Activated CD4-positive, alpha-beta memory T cell treated with anti-CD3 and anti-CD28 coated beads for 36 hours (primary cell): ENCODE measurements at places on chromosomes 16 and 17.

DNA sequence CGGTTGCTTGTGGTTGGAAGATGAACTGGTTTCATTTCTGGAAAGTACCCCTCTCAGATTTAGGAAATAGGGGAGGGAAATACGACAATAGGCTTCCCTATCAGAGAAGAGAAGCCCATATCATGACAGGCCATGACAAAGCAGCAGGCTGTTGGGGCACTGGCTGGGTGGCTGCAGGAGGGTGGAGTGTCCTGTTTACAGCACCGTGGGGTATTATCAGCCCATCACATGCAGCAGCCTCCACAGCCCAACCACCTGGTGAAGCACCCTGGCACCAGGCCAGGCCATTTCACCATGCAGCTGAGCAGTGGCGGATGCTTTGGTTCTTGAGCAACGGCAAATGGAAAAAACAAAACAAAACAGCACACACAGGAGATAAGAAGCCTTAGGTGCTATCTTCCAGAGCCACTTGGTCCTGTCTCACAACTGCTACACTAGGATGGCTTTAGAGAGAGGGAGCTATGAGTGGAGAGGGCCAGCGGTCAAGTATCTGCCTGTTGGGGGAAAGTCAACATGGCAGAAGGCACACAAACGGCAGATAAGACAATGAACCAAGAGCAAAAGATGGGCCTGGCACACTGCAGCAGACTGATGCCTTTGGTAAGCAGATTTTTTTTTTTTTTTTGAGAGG, 24.2 kb downstream of the FAM117A start:
- DNase-seq, result peak; percentile 92

GRCh38 chr16:69932228-69932627, 18.9 kb upstream of the CLEC18A start:
- DNase-seq, result no peak

GRCh38 chr17:14712611-14713021, 411.7 kb downstream of the HS3ST3B1 start:
- DNase-seq, result no peak

DNA sequence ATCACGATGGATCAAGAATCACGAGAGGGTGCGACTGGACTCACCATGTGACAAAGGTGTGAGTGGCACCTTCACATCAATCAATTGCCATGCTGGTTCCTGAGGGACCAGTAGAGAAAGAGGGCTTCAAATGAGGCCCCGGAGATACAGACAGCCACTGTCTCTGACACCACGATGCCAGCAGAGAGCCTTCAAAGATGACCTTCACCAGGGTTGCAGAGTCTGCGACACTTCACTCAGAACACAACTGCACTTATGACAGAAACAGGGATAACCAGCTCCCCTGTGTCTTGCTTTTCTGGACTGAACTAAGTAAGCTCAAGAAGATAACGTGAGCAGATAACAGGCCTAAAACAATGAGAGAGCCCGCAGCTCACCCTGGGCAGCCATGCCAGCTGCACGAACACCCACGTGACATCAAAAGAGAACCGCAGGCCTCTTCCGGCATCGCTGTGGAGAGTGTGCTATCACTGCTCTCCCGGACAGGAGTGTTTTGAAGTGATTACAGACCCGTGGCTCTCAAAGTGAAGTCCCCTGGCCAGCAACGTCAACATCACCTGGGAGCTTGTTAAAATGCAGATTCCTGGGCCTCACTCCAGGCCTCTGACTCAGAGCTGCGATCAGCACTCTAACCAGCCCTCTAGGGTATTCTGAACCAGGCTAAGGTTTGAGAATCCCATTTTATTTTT, 36.4 kb downstream of the KLHDC4 start:
- DNase-seq, result no peak

DNA sequence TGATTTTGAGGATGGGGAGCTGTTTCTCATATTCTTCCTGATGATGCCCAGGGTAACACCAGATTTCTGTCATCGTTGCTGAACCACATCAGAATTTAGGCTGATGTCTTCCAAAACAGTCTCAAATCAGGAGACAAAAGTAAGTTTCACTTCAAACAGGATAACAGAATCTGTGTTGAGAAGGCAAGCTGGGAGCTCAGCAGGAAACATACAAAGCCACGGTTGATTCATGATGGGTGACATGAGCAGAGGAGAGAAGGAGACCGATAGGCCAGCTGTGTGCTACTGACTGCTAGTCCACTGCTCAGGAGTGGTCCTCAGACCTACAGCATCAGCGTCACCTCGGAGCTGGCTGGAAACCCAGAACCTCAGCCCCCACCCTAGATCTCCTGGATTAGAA, 62.9 kb upstream of the RCVRN start:
- no peak for DNase-seq

GRCh38 chr16:67165121-67166078, 855 bp downstream of the HSF4 start:
- DNase-seq, result no peak

DNA sequence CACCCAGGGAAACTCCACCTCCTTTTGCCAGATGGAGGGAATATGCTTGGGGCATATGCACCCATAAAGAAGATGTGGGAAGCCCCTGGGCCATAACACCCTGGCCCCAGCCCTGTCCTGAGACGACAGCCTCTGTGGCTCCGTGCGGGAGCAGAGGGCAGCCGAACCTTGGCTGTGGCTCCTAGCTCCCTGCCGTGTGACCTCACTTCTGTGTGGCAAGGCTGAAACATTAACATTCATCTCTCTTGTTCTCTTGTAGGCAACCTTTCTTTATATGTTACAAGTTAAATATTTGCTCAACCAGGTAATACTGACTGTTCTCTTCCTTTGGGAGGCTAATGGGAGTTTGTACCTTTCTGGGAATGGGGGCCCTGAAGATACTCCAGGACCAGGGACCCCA, 17.5 kb downstream of the SLC47A1 start:
- no peak for DNase-seq

DNA sequence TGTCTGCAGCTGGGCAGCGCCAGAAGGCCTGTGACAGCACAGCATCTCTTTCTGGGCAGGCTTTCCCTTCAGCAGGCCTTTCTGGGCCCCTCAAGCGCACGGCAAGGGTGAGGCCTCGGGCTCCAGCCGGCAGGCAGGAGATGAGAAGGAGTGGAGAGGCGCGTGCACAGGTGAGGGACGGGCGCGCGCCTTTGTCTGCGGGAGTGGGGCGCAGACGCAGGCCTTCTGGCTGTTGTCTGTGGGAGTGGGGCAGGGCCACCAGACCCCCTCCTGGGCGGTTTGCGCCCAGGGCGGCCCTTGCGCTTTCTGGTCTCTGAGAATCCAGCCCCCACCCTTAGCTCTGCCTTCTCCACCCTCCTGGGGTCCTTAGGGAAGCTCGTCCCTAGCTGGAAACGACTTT, 6.5 kb downstream of the ZNF205 start:
- DNase-seq, result no peak

DNA sequence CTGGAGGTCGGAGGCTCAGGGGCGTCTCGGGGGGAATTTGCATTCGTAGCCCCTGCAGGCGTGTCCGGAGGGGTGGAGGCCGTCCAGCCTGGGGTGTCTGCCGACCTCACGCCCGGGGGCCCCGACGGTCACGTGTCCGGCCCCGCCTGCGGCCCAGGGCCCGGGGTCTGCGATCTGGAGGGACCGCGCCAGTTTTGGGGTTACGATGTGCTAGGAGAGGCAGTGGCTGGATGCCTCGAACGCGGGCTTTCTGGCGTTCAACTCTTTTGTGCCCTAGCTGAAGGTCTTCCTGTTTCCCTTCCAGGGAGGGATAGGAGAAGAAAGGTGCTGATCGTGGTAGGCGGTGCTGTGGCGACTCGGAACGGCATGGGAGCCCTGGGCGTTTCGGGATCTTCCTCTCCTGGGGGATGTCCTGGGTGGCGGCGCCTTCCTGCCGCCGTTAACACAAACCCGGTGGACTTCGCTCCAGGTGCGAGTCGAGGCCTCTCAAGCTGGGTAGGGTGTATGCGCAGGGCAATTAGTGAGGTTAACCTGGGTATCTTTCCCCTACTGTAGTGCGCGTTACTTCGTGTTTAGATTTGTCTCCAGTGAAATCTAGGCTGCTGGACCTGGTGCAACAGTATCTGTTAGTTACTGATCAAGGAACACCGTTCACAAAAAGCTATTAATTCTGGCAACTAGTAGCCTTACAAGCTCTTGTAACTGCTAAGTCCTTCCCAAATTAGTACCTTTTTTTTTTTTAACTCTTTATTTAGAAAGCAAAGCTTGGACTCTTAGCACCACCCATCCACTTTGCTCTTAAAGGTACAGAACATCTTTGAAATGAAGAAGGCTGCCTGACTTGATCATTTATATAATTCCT, 1.3 kb downstream of the AKAP1 start:
- DNase-seq, result peak; percentile 38

GRCh38 chr17:8960325-8961140, 5.0 kb downstream of the PIK3R5 start:
- no peak for DNase-seq

DNA sequence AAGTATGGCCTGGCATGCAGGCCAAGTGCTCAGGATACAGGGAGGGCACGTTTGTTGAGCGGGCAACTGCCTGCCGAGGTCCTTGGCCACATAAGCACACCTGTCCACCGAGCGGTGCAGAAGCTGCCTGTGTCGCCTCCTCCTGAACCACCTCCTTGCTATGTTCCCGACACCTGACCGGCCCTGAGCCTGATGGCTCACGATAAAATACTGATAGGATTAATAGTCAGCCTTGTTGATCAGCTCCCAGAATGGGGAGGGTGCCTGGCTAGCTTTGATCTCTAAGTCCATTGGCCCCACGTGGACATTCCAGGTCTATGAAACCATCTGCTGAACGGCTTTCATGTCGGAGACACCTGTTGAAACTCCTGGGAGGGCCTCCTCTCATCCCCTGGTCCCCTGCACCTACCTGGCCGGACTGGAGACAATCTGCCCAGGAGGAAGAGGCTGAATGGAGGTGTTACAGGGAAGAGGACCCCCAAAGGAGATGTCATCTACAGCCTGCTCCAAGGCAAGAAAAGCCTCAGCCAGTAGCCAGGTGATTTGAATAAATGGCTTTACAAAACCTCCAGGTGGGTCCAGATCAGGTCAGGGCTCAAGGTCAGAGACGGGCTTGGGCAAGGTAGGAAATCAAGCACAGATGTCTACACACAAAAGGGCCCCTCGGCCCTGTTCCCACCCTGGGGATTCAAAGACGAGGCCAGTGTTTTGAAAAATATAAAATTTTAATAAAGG, 33.4 kb downstream of the AXIN2 start:
- DNase-seq, result no peak

DNA sequence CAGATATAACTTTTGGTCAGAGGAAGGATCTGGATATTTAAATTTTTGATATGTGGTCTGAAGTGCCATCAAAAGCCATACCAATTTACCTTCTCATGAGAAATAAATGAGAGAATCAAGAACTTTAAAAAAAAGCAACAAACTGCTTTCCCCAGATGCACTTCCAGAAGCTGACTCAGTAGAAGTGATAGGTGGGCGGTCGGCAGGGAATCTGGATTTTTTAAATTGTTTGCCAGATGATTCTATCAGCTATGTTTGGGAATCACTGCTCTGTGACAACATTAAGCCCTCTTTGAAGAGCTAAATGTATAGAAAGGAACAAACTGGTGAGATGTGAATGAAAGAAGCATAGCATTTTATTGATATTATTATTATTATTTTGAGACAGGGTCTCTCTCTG, 19.2 kb downstream of the CDH3 start:
- DNase-seq, result no peak

GRCh38 chr16:27550582-27550920, 607 bp downstream of the KATNIP start:
- DNase-seq, result no peak

GRCh38 chr17:2303204-2304188, at the start of the genes SMG6 and SRR:
SMG6 (minus strand) TSS chr17:2303785; CDS start chr17:2303720, 65 bp downstream.
SRR (plus strand) TSS chr17:2303950; CDS start chr17:2315561, 11,611 bp downstream.
- peak; percentile 96 for DNase-seq

GRCh38 chr16:70725024-70725911, 39.4 kb upstream of the MTSS2 start:
- no peak for DNase-seq

GRCh38 chr17:74749279-74750038, 1.0 kb downstream of the NHERF1 start:
- peak; percentile 76 for DNase-seq

GRCh38 chr16:49527611-49528010, 154.0 kb downstream of the C16orf78 start:
- no peak for DNase-seq

DNA sequence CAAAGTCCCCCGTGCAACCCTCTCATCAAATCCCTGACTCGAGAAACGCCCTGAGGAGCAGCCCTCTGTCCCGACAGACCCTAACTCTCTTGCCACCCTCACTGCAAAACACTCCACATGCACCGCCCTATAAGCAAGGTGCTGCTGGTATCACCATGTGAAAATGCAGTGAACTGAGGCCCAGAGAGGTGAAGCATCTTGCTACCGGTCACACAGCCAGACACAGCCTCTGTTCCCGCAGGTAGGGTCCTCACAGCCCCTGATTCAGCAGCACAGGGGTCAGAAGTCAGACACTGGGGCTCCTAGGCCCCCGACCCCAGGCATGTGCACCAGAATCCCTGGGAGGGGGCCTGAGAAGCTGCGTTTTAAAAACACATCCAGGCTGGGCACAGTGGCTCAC, 1.1 kb downstream of the CIBAR2 start:
- DNase-seq, result no peak

DNA sequence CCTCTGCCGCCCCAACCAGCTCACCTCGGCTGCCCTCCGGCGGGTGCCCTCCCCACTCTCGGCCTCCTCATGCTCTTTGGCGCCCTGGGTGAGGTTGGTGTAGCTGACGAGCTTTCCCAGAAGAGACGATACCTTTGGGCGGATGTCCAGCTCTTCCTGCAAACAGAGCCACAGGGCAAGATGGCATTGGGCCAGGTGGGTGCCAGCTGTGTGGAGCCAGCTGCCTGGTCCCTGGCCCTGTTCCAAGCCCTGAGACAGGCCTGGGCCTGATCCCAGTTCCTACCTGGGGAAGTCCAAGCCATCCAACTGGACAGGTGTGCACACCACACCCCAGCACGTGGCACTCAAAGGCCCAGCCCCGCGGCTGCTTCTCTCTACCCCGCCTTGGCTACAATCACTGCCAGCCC, 6.9 kb downstream of the SLC12A4 start:
- no peak for DNase-seq

DNA sequence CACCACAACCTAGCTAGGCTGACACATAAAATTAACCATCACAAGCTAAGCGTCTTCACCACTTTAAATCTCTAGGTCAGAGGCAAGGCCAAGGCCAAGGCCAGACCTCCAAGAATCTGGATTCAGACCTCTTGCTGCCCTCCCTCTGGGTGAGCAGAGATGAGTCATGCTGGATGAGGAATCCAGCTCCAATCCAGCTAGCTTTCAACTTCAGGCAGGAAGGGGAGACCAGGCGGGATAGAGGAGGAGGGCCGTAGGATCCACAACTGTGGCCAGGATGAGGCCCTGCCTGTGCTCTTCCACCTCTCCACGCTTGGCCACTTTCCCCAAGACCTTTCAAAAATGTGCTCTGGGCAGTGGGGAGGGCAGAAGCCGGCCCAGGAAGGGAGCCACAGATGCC, 14.7 kb downstream of the LRRC75A start:
- DNase-seq, result no peak

GRCh38 chr17:10290041-10290440, 82.8 kb downstream of the MYH13 start:
- DNase-seq, result no peak
